Stimulated activated naive B cell treated with anti-CD40 and anti-IgM and Interleukin-4, amounts not matched to agents 10 μg/mL and 1 μg/mL and 100 μg/mL, for 72 hours (primary cell): ENCODE measurements at places on chromosomes 1 and 21.

DNA sequence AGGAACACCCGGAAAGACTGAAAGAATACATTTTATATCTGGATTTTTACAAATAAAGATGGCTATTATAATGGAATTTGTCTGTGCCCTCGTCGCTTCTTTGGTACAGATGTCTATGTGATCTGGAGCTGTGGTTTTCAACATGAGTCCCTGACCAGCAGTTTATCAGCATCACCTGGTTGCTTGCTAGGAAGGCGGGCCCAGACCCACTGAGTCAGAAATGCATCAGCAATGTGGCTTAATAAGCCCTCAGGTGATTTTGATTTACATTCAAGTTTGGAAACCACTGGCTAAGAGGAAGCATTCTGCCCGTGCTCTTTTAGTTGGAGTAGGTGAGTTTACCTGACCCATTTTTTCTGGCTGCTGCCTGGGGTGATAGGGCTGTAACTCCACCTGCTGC lies 31.7 kb downstream of the ATP1A1 start:
- DNase-seq: no peak

DNA sequence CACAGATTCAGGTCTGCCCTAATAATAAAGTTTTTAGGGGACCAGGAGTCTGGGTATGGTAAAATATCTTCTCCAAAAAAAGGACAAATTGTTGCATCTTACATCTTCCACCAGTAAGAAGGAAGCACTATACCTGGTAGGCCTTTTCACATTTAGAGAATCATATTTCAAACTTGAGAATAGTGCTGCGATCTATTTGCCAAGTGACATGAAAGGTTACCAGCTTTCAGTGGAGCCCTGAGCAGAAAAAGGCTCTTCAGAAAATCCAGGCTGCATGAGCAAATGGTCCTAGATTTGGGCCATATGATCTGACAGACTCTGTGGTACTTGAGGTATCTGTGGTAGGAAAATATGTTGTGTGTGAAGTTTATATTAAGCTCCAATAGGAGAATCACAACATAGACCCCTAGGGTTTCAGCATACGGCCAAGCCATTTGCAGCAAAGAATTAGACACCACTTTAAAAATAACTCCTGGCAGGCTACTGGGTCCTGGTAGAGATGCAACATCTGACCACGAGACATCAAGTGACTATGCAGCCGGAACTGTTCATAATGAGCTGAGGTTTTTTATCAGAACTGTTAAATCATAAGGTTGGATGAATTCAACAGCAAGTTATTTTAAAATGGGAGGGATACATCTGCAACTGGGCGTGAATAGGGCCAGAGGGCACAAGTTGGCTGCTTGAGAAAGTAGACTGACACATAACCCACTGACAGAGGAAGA lies 38.6 kb upstream of the CCDC190 start:
- no peak for DNase-seq

DNA sequence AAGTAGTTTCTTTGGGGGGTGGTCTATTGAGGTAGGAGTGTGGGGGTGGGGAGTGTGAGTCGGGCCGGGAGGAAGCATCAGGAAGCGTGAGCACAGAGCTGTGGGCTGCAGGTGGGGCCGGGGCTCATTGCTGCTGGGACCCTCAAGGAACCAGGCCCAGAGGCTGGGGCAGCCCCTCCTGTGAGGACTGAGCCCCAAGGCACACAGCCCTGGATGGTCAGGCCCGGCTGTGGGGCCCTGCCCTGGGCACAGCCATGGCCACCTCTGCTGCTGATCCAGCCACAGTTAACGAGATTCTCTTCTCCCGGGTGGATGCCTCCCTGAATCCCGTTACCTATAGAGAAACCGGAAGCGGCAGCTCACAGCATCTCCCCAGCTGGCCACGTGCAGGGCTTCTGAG lies 22.9 kb upstream of the SUMO3 start:
- no peak for DNase-seq

DNA sequence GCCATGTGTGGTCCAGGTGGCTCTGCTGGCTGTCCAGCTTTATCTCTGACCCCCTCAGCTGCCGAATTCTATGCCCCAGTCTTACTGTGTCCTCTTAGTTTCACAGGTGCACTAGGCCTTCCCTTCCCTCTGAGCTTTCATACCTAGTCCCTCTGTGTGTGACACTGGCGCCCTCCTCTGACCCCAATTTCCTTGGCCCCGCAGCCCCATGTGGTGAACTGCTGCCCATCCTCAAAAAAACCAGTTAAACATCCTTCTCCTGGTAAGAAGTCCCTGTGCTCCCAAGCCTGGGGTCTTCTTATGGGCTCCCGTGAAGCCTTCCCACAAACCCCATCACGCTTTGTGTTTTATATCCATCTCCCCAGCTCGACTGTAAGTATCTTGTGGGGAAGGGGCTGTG lies 93.9 kb upstream of the TSPAN2 start:
- no peak for DNase-seq

DNA sequence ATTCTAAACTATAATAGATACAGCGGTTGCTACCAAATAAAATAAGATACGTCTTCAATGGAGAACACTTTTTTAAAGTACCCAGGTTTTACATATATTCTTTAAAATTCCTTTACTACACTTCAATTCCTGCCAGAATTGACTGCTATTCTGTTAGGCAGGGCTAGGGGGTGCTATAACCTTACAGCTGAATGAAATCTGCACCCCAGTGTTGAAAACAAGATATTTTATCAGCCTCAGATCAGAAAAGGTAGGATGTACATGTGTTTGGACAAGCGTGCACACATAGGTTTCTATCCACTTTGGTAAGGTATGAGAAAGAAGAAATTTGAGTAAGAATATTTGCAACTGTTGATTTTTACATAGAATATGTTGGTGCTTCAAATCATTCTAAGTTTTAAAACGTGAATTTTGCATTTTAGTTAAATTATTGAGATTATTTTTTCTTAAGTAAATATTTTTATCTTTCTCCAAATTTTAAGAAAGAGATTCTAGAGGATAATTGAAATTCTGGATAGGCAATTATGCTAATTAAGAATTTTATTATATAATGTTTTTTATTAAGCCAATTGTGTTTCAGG lies 490.8 kb upstream of the ADGRL4 start:
- DNase-seq: no peak

GRCh38 chr1:3285106-3285740 lies 169.2 kb upstream of the ARHGEF16 start:
- DNase-seq: no peak

DNA sequence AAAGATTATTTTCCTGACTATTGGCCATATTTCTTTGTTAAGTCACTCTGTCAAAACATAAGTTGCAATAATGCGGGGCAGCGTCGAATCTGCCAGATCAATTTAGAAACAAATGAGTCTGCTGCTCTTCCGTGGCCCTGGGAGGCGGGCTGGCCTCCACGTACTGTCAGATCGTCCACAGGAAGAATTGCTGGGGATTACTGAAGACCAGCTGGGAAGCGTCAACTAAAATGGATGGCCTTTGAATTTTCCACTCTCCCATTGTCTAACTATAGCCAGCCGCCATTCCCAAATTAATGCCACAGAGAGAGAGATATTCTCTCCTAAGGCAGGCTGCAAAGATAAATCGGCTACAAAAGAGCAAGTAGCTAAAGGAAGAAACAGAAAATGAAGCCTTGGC lies 560.2 kb downstream of the SMYD3 start:
- no peak for DNase-seq

DNA sequence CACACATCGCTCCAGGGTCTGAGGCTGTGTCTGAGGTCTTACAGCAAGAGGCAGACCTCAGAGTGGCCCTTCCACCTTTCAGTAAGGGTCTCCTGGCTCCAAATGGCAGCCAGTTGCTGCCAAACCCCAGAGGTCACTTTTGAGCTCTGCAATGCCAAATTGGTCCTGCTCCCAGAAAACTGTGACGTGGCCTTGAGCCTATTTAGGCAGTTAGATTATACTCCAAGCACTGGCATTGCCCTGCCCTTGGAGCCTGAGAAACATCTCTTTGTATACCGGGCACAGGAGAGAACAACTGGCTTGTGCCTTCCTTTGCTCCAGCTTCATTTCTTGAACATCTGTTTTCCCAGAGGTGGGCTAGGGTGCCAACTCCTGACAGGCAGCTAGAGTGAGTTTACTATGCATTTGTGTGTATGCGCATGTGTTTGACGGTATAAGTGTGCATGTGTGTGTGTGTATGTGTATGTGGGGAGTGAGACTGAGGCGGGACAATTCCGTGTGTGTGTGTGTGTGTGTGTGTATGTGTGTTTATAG lies 134.5 kb downstream of the IER5 start:
- no peak for DNase-seq

GRCh38 chr1:38576241-38576640 lies 283.3 kb downstream of the RRAGC start:
- DNase-seq: no peak

DNA sequence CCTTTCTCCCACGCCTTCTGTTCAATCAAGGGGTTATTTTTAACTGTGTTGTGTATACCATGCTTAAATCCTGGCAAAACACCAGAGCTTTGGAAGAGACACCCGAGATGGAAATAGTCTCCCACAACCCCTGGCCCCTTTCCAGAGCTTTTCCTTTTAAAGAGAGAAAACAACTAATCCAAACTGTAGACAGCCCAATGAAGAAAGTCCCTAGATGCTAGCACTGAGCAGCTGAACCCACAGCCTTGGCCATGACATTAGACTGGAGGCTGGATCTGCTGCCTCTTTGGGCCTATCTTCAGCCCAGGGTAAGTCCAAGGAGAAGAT lies 64.9 kb upstream of the ARTN start:
- DNase-seq: no peak

- no peak for DNase-seq
These were observed 22.8 kb downstream of the ATP5PO start for GRCh38 chr21:33892853-33893252.

- DNase-seq: no peak
These were observed 221.4 kb upstream of the PKN2 start for GRCh38 chr1:88462488-88463261.

DNA sequence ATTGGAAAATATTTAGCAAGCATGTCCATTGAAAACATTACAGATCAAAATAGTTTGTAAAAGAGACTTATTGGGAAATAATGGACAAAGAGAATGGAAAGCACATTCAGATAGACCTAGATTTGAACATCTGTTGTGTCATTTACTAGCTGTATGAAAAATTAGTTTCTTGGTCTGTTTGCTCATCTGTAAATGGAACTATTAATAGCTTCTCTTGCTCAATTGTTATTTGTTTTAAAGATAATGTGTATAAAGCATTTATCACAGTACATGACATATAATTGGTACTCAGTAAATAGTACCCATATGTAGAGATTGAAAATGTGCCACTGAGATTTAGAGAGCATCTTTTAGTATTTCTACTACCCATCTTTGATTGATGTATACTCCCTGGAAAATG lies 25.9 kb downstream of the RPAP2 start:
- no peak for DNase-seq
